ENCODE measurements at places on chromosomes 1 and 21. TPM values are rescaled to one million over a fixed set of nuclear protein-coding genes. Genes with fewer than 3 reads are reported as not detected.

OR10J1 gene
- polyA plus RNA-seq: not detected

VANGL1 gene
- 3.4 TPM for polyA plus RNA-seq

TNFRSF18 gene
- 4.3 TPM for polyA plus RNA-seq

AMY1C gene
- polyA plus RNA-seq: not detected

DHCR24 gene
- 196 TPM for polyA plus RNA-seq

L1TD1 gene
- polyA plus RNA-seq: 0.06 TPM

KCNA2 gene
- 0.15 TPM for polyA plus RNA-seq

DCDC2B gene
- polyA plus RNA-seq: not detected

MTX1 gene
- 43.6 TPM for polyA plus RNA-seq

MECR gene
- polyA plus RNA-seq: 19.6 TPM

FAM72A gene
- 2.5 TPM for polyA plus RNA-seq

S100A7A gene
- polyA plus RNA-seq: 0.02 TPM

SPATA46 gene
- not detected for polyA plus RNA-seq

NID1 gene
- 11.6 TPM for polyA plus RNA-seq

RGS1 gene
- polyA plus RNA-seq: 4.7 TPM

FAM3B gene
- 65.5 TPM for polyA plus RNA-seq

ASPM gene
- polyA plus RNA-seq: 3.8 TPM

PTPRF gene
- polyA plus RNA-seq: 69.9 TPM

THEM5 gene
- 1.7 TPM for polyA plus RNA-seq

BARHL2 gene
- not detected for polyA plus RNA-seq

IL23R gene
- 0.01 TPM for polyA plus RNA-seq

HRNR gene
- polyA plus RNA-seq: 0.08 TPM

RGS13 gene
- polyA plus RNA-seq: 0.22 TPM

WLS gene
- polyA plus RNA-seq: 52.5 TPM

SHCBP1L gene
- not detected for polyA plus RNA-seq

H6PD gene
- polyA plus RNA-seq: 8.9 TPM

RHOU gene
- 2.7 TPM for polyA plus RNA-seq

CFHR5 gene
- not detected for polyA plus RNA-seq

SIK1 gene
- 1.3 TPM for polyA plus RNA-seq

LPAR3 gene
- 4.0 TPM for polyA plus RNA-seq

KRTAP19-1 gene
- polyA plus RNA-seq: not detected

ELF3 gene
- polyA plus RNA-seq: 440 TPM

DTL gene
- polyA plus RNA-seq: 1.6 TPM

DCST2 gene
- 10.1 TPM for polyA plus RNA-seq

SPRR2F gene
- polyA plus RNA-seq: 104 TPM

KCNE1 gene
- polyA plus RNA-seq: 0.04 TPM

S100A12 gene
- 67.2 TPM for polyA plus RNA-seq

FOXD3 gene
- 0.06 TPM for polyA plus RNA-seq

PLCH2 gene
- 19.2 TPM for polyA plus RNA-seq

EFNA1 gene
- polyA plus RNA-seq: 32.9 TPM

RXFP4 gene
- 0.08 TPM for polyA plus RNA-seq
